ENCODE measurements at places on chromosomes 16 and 17.

DNA sequence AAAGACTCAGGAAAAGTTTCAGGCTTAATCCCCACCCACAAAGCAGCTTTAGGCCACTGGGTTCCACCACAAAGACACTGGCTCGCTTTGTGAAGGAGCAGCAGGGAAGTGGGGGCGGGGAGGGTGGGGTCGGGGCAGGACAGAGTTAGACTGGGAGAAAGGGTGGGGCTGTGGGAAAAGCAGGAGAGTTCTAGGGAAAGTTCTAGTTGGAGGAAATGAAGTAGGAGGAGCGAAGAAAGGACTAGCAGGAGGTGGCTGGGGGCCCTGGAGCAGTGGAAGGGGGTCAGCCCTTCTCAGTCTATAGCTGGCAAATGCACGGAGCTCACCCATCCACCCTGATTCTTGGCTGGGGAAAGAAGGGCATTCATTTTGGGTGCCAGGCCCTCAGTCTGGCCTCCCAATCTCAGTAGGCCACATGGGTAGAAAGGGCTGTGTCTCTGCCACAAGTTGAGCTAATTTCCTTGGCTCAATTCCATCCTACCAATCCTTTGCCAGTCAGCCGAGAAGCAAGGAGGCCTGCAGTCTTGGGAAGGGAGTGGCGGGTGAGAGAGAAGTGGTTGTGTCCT, 4.6 kb downstream of the INPP5K start:
- DNase-seq = no peak
- peaks cover 20% of the 10 kb centered on the region for H3K4me1 ChIP-seq
- H3K27ac ChIP-seq = no peak overlapping the region
- no peak overlapping the region for H3K4me3 ChIP-seq
- H3K27me3 ChIP-seq = no peaks in the 10 kb centered on the region

DNA sequence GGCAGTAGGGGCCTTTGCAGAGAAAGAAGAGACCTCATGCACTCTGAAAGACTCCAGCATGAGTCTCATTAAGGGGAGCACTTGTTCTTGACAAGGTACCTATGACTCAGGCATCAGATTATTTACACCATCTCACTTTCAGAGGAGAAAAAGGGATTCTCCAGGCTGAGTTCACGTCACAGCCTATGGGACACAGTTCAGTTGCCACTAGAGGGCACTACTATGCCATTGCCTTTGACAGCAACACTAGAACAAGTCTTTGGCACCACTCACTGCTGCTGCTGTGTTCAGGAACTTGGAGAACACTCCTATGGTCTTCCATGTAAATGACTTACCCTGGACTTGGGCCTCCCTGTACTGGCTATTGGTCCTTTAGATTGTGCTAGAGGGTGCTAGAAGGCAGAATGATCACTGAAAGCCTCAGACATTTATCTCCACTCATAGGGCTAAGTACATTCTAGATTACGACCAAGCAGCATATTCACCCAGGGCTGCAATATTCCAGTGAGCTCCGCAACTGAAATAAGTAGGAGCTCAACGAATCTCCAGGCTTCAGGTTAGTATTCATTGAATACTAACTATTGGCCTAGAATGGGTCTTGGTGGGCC, 225.1 kb upstream of the CA10 start:
- H3K4me3 ChIP-seq = no peak overlapping the region
- no peak overlapping the region for H3K27ac ChIP-seq
- no peaks in the 10 kb centered on the region for H3K4me1 ChIP-seq
- H3K36me3 ChIP-seq = no peaks in the 10 kb centered on the region

DNA sequence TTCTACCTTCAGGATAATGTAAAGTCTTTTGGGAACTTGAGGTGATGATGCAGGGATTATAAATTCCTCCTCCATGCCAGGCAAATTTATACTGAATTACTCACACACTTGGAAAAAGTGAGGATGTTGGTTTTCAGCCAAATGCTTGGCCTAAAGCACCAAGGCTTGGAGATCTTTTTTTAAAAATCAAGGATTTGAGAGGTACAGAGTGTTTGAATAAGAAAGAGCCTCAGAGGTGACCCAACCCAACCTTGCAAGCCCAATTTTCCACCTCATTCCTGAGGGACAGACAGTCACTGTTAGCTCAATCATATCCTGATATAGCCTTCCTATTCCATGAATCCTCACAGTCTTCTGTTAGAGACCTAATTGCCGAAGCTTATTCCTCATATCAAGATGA, 14.0 kb downstream of the GRIN2A start:
- DNase-seq = no peak
- H3K36me3 ChIP-seq = no peaks in the 10 kb centered on the region
- H3K27me3 ChIP-seq = no peaks in the 10 kb centered on the region
- no peak overlapping the region for H3K4me3 ChIP-seq
- H3K27ac ChIP-seq = no peak overlapping the region

DNA sequence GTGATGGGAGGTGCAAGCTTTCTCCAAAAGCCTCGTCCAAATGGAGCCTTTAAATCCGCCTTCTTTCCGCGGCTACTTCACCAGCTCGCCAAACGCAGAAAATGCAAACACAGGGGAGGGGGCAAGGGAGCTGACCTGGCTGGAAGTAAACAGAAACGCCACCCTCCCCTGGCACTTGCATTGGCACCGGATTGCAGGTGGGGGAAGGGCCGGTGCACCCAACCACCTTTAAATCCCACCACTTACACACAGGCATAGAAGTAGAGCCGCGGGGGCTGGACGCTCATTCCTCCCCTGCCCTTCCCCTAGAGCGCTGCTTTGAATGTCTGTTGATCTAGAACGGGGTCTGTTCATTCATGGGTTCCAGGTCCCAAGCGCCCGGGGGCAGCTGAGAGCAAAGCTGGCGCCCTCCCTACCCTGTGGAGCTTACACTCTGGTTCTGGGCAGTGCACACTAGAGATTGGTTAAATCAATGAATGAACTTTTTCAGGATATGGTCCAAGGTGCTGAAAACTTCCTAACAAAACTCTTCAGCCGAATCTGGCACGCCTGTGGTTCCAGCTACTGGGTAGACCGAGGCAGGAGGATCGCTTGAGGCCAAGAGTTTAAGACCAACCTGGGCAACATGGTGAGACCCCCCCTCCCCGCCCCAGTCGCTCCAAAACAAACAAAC, 920 bp upstream of the ZCCHC14 start:
- no peak overlapping the region for H3K4me3 ChIP-seq
- peak; percentile 23 for DNase-seq
- H3K4me1 ChIP-seq = peaks cover 33% of the 10 kb centered on the region
- H3K27ac ChIP-seq = no peak overlapping the region
- H3K27me3 ChIP-seq = peaks cover 31% of the 10 kb centered on the region
- H3K36me3 ChIP-seq = no peaks in the 10 kb centered on the region

GRCh38 chr16:11260596-11260966, 4.6 kb upstream of the SOCS1 start:
- no peak for DNase-seq
- H3K4me3 ChIP-seq = no peak overlapping the region
- H3K36me3 ChIP-seq = no peaks in the 10 kb centered on the region
- H3K4me1 ChIP-seq = peaks cover 37% of the 10 kb centered on the region
- no peak overlapping the region for H3K27ac ChIP-seq
- no peaks in the 10 kb centered on the region for H3K27me3 ChIP-seq

DNA sequence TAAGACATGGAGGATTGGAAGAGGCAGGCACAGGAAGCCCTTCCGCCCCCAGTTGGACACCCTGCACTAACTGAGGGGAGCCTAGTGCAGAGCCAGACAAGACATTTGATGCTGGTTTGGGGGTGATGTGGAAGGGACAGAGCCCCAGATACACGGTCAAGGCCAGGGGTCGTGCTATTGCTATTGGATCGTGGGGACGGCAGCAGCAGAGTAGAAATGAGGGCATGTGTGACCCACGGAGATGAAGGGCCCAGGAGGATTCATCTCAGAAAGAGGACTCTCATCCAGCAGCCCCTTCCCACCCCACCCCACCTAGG, 2.0 kb upstream of the VAMP2 start:
- no peaks in the 10 kb centered on the region for H3K27me3 ChIP-seq
- no peak overlapping the region for H3K4me3 ChIP-seq
- H3K36me3 ChIP-seq = peaks cover 20% of the 10 kb centered on the region
- DNase-seq = no peak
- peak overlapping the region; percentile 99 for H3K27ac ChIP-seq

- no peak for DNase-seq
- H3K27me3 ChIP-seq = peaks cover 4% of the 10 kb centered on the region
- no peaks in the 10 kb centered on the region for H3K36me3 ChIP-seq
- no peak overlapping the region for H3K4me3 ChIP-seq
These were observed 49.5 kb upstream of the MEAK7 start for GRCh38 chr16:84553873-84554399.

DNA sequence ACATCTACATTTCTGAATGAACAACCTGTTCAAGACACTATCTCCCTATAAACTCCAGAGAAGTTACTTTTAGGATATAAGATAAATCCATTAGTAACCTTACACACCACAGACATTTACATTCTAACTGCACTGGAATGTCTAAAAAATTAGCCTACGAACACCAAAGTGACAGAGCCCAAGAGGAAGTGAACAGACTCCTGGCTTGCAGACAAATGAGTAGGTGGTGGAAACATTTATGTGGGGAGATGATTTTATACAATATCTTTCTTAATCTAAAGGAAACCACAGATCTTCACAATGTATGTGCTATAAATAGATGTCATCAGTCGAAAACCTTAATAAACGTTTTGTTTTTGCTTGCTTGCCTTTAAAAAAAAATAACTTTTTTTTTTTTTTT, 18.8 kb downstream of the ZNF652 start:
- no peaks in the 10 kb centered on the region for H3K27me3 ChIP-seq
- H3K36me3 ChIP-seq = no peaks in the 10 kb centered on the region
- peaks cover 31% of the 10 kb centered on the region for H3K4me1 ChIP-seq
- H3K4me3 ChIP-seq = no peak overlapping the region
- peak overlapping the region; percentile 84 for H3K27ac ChIP-seq

DNA sequence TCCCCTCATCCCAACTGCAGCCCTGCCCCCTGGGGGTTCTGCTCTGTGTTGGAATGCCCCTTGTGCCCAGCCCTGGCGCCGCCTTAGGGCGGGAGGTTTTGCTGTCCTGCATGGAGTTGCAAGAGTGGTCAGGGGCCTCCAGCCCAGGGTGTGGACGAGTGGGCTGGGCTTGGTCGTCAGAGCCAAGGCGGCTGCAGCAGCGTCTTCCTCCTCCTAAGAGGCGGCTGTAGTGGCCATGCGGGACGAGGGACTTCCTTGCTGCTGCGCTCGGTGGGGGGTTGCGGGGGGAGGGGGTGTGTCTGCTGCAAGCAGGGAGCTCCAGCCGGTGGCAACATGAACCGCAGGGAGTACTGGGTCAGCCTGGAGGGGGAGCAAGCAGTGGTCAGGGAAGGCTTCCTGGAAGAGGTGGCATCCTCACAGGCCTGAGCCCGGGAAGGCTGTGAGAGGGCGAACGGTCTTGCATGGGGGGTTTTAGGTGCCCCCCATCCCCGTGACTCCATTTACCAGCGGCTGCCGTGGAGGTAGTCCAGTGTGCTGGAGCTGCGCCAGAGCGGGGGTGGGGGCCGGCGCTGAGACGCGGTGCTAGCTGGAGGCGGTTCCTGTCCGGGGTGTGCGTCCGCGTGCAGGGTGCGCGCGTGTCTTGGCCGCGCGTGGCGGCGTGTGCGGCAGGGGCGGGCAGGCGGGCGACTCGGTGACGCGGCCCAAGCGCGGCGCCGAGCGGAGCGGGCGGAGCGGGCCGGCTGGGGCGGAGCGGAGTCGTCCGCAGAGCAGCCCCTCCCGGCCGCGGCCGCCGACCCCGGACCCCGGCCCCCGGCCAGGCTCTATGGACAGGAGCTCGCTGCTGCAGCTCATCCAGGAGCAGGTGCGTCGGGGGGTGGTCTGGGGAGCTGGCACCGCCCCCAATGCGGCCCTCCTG, at the start of gene RHBDL1:
RHBDL1 (plus strand) TSS at position 704 of the 916 bp plus-strand sequence; CDS start at position 824, 120 bp downstream.
- H3K36me3 ChIP-seq = no peaks in the 10 kb centered on the region
- H3K4me1 ChIP-seq = peaks cover 10% of the 10 kb centered on the region
- no peak within 1 kb of the TSS for H3K4me3 ChIP-seq
- H3K27ac ChIP-seq = no peak within 1 kb of the TSS

- peak overlapping the region; percentile 82 for H3K4me3 ChIP-seq
- H3K27ac ChIP-seq = peak overlapping the region; percentile 77
- no peaks in the 10 kb centered on the region for H3K27me3 ChIP-seq
- H3K36me3 ChIP-seq = peaks cover 6% of the 10 kb centered on the region
These were observed 744 bp downstream of the CMIP start for GRCh38 chr16:81445143-81445961.

DNA sequence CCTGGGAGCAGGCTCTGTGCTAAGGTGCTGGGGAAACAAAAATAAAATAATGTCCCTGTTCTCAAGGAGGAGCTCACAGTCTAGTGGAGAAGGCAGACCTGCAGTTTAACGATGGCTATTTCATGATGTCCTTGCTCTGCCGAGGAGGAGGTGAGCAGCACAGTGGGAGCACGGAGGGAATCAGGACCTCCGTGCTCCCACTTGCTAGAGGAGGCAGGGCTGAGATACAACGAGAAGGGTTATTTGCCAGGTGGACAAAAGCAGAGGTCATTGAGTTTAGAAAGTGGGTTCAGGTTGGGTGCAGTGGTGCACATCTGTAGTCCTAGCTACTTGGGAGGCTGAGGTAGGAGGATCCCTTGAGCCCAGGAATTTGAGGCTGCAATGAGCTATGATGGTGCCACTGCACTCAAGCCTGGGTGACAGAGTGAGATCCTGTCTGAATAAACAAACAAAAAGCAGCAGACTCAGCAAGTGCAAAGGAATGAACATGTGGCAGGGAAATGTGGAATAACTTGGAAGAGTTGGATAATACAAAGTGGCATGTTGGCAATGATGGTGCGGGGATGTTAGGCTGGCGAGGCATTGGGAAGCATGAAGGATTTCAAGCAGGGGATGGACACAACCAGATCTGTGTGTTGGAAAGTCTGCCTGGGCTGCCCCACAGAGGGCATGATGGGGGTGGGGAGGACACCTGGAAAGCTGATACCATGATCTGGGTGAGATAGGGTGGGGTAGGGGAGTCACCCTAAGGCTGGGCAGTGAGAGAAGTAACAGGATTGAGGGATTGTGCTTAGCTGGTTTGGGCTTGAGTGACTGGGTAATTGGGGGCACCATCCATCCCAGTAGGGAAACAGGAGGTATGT, 12.8 kb upstream of the TNS4 start:
- H3K27ac ChIP-seq = no peak overlapping the region
- no peaks in the 10 kb centered on the region for H3K36me3 ChIP-seq
- peaks cover 51% of the 10 kb centered on the region for H3K4me1 ChIP-seq
- DNase-seq = no peak
- no peak overlapping the region for H3K4me3 ChIP-seq

GRCh38 chr17:79033741-79034501, 10.0 kb downstream of the C1QTNF1 start:
- no peak overlapping the region for H3K4me3 ChIP-seq
- H3K36me3 ChIP-seq = no peaks in the 10 kb centered on the region
- no peaks in the 10 kb centered on the region for H3K4me1 ChIP-seq
- H3K27ac ChIP-seq = no peak overlapping the region
- no peak for DNase-seq
- peaks cover 2% of the 10 kb centered on the region for H3K27me3 ChIP-seq

- H3K4me1 ChIP-seq = peaks cover 41% of the 10 kb centered on the region
- no peak for DNase-seq
- H3K36me3 ChIP-seq = peaks cover 85% of the 10 kb centered on the region
- no peaks in the 10 kb centered on the region for H3K27me3 ChIP-seq
These were observed 72.3 kb downstream of the SEC14L1 start for GRCh38 chr17:77212833-77213777.

GRCh38 chr16:84502075-84502474, 2.4 kb downstream of the MEAK7 start:
- no peak overlapping the region for H3K4me3 ChIP-seq
- no peak overlapping the region for H3K27ac ChIP-seq
- H3K36me3 ChIP-seq = peaks cover 7% of the 10 kb centered on the region
- peaks cover 32% of the 10 kb centered on the region for H3K4me1 ChIP-seq
- no peak for DNase-seq

GRCh38 chr16:47990676-47991075, 165.1 kb downstream of the ABCC12 start:
- no peaks in the 10 kb centered on the region for H3K27me3 ChIP-seq
- no peak overlapping the region for H3K27ac ChIP-seq
- H3K4me3 ChIP-seq = no peak overlapping the region
- H3K4me1 ChIP-seq = no peaks in the 10 kb centered on the region
- H3K36me3 ChIP-seq = no peaks in the 10 kb centered on the region
